NCI-H2107 (cell line): ENCODE measurements at places on chromosomes 5 and 9.

DNA sequence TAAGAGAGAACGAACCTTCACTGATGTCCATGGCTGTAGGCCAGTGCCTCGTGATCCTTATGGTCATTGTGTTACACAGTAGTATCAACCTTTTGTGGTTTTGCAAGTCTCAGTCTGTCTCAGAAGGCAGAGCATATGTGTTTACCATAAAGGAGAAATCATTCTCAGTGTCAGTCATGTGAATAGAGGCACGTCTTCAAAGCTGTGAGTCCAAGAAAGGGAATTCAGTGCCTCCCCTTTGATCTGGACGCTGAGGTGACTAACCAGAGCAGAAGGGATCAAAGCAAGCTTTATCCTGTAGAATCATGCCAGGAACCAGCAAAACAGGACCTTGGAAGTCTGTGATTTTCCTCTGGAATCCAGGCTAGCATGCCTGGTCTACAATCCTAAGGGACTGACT, 433.9 kb downstream of the DNAH5 start:
- DNase-seq: no peak

- no peak for DNase-seq
Measured at GRCh38 chr5:87103616-87104287, 163.9 kb upstream of the RASA1 start.

DNA sequence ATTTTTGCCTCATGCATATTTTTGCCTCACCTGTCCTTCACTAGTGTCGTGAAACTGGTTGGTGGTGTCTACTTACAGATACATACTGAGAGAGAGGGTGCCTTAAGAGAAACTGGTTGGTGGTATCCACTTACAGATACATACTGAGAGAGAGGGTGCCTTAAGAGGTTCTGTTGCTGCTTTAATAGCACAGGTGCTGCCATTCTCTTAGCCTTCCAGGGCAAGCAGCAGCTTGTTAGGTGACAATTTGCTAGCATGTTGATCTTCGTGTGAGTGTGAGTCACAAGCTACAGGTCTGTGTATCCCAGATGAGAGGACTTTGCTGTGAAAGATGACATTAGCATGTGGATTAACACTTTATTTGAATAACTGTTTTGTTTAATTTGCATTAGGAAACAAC, 1.4 kb downstream of the PTTG1 start:
- no peak for DNase-seq

DNA sequence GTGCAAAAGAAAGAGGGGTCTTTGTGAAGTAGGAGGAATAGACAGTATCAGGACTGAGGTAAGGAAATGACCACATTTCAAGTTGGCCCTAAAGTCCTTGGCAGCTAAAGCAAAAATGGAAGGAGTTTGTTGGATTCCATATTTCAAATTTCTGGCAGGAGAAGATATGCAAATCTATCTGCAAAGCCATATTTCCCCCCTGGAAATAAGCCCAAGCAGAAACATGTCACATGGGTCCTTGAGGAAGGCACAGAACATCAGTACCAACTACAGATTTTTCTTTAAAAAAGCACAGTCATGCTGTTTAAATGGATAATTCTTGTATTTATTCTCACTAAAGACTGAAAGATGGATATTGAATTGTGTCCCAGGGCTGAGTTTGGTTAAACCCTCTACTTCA, 323.0 kb downstream of the TRIM32 start:
- no peak for DNase-seq

- DNase-seq: no peak
Measured at GRCh38 chr5:98839469-98840383, 66.3 kb downstream of the RGMB start.

GRCh38 chr9:126222363-126222834, 104.2 kb upstream of the MVB12B start:
- DNase-seq: no peak

- no peak for DNase-seq
Measured at GRCh38 chr5:175621971-175622370, 35.9 kb upstream of the HRH2 start.

DNA sequence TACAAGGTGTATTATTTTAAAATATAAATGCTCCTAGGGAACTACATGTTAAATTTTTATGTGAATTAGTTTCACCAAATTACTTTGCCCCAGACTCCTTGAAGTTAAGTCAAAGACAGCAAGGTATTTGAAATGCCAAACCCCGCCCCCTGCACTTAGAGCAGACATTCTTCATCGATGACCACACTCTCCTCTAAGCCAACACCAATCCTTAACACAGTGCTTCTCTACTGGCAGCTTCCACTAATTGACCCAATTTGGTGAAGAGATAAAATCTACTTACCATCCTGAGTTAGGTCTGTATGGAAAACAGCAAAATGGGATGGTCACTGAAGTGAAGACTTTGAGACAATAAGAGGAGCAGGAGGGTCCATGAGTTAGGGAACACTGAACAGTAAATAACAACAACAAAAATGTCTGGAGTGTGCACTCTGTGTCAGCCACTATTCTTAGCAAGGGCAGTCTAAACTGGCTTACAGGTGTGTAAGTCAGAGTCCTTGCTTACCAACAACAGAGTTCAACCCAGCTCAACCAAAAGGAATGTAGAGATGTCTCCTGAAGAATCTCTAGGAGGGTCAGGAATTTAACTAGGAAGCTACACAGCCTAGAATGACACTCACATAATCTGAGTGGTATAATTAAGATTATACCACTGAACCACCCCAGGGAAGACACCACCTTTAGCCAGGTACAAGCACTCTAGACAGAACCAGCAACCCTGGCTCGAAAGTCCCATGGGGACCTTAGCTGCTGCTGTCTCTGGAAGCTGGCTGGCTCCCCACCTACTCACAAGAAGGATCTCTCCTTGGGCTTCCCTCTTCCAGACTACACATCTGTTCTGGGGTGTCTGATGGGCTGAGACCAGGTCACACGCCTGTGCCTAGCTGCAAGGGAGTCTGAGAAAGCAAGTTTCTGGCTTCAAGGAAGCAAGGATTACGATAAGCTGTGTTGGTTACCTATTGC, 8.8 kb upstream of the UBE2QL1 start:
- DNase-seq: no peak

DNA sequence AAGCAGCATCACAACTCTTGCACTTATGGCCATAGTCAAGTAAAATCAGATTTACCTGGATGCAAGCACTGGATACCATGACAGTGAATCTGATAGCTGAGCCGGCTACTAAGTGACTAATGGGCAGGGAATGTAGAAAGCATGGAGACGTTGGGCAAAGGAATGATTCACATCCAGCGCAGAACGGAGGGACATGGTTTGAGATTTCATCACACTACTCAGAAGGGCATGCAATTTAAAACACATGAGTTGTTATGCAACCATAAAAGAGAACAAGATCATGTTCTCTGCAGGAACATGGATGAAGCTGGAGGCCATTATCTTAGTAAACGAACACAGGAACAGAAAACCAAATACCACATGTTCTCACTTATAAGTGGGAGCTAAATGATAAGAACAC, 169.1 kb upstream of the PIK3R1 start:
- DNase-seq: no peak

DNA sequence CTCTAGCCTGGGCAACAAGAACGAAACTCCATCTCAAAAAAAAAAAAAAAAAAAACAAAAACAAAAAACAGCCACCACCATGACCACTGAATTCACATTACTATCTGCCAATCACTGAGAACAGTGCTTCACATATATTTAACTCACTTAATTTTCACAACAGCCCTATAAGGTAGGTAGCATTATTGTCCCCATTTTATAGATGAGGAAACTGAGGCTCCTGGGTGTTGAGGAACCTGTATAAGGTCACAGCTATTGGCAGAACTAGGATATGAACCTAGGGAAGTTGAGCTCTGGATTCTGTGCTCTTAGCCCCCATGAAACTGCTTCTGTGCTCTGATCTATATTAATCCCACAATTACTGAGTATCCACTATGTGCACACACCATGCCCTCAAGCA, 283.7 kb downstream of the CRB2 start:
- DNase-seq: no peak

GRCh38 chr5:321230-321725, at the start of gene AHRR:
AHRR (plus strand) TSS chr5:321714; CDS start chr5:343903, 22,189 bp downstream.
- DNase-seq: peak; percentile 50

- DNase-seq: no peak
Measured at GRCh38 chr5:148921350-148921749, 94.9 kb downstream of the ADRB2 start.

DNA sequence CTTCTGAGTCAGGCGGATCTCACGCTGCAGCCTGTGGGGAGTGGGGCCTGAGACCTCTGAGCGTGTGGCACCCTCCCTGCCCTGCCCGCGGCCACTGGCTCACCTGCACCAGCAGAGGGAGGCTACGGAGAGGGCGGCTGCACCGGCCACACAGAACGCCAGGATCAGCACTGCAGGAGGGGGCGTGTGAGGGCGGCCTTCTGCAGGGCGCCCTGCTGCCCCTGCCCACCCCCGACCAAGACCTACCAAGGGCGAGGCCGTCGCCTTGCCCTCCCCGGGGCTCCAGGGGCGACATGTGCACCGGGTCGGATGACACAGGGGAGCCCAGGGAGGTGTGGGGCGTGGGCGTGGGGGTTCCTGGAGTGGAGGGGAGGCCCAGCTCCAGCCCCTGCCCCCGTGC, 5.4 kb downstream of the NPDC1 start:
- DNase-seq: no peak

GRCh38 chr5:137753691-137754187, 424 bp downstream of the HNRNPA0 start:
- DNase-seq: no peak

- no peak for DNase-seq
Measured at GRCh38 chr9:89493671-89494070, 4.2 kb downstream of the SEMA4D start.

DNA sequence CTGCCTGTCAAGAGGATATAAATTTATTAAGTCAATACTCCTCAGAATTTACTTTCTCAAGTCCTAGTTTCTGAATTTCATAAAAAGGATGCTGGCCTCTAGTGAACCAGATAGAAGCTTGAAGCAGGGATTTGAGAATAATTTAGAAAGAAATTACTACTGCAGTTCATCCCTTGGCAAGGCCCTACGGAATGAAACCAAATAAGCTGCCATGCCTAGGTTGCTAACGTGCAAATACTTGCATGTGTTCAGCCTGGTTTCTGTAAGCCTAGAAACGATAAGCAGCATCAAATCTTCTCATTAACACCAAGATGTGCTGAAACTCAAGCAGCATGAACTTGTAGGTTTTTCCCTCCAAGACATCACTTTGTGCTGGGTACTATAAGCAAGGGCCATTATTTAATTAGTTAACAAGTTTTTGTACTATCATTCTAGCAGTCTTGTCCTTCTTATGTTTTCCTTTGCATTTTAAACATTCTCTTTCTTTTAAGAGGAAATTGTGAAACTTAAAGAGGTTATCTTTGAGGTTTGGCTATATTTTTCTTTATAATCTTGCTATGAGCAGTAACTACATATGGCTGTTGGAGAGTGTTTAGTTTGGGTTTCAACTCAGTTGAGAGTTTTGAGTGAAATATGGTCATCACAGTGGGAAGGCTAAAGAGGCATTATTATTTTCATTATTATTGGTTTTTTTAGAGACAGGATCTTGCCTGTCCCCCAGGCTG, 71.8 kb downstream of the ADAMTSL1 start:
- no peak for DNase-seq

DNA sequence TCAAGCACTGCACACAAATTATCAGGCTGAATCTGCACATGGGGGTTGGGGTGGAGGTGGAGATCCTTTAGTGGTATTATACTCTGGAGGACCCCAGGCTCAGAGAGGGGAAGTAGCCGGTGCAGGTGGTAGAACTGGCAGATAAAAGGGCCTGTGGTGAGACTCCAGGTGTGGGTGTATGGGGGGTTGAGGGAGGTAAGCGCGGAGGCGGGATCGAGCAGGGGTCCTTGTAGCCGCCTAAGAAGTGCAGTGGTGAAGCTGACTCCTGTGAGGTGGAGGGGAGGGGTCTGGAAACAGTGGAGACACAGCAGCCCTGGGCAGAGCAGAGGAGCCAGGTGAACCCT, 841 bp downstream of the ACSL6 start:
- DNase-seq: no peak

DNA sequence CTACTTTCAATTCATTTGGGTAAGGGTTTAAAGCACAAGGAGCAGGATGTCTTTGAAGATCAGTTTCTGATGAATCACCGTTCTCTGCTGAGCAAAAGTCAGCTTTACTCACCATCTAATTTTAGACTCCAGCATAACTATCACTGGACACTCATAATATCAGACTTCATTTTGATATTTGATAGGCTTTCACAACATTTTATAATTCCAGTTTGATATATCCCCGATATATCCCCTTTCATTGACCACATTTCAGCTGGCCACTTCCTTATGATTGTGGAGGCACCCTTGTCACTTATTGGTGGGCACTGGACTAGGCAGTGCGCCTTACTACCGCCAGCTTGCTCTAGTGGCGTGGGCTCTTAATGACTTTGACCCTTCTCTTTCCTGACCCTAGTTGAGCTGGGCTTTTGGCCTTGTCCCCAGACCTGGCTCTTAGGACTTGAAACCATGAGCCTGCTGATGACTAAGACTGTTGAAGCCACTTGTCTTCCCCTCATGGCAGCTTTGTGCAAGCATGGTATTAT, 46.8 kb downstream of the CYSTM1 start:
- no peak for DNase-seq

DNA sequence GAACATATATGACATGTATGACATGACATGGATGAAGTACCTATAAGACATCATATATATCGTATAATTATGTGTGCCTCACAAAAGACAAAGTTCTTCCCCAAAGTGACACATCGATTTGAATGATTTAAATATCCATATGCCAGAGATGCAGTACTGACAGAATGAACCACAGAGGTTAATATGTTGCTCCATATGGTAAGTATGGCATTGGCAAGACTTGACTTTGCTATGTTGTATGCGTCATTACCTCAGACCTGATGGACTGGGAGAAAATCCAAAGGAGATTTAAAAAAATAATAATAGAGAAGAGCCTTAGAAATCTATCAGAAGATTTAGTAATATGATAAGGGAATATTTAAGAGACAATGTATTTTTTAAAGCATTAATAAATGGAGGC, 263.2 kb downstream of the PJA2 start:
- no peak for DNase-seq

GRCh38 chr5:38780945-38781344, 64.9 kb upstream of the OSMR start:
- no peak for DNase-seq

- no peak for DNase-seq
Measured at GRCh38 chr9:78242041-78242440, 6.2 kb downstream of the CEP78 start.
